ENCODE measurements at places on chromosomes 3 and 15.

DNA sequence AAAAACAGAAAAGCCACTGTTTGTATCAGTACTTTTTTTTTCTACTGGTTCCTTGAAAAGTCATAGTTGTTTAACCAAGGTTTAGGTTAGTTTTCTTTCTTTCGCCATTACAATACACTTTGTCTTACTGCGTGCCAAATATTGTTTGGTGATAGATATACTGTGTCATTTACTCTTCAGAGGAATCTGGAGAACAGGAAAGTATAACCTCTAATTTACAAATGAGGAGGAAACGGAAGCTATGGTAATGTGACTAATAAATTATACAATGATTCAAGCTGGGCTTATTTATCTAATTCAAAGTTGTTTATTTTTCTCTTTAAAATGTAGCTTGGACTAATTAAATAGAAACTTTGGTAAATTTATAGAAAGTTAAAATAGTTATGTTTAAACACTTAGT, 96.2 kb upstream of the ROBO2 start:
- no peak for DNase-seq

- no peak for DNase-seq
Measured at GRCh38 chr3:14804835-14805780, 13.7 kb upstream of the FGD5 start.

- no peak for DNase-seq
Measured at GRCh38 chr3:32822609-32823498, 5.1 kb downstream of the TRIM71 start.

- no peak for DNase-seq
Measured at GRCh38 chr3:154125378-154126030, 4.3 kb downstream of the ARHGEF26 start.

DNA sequence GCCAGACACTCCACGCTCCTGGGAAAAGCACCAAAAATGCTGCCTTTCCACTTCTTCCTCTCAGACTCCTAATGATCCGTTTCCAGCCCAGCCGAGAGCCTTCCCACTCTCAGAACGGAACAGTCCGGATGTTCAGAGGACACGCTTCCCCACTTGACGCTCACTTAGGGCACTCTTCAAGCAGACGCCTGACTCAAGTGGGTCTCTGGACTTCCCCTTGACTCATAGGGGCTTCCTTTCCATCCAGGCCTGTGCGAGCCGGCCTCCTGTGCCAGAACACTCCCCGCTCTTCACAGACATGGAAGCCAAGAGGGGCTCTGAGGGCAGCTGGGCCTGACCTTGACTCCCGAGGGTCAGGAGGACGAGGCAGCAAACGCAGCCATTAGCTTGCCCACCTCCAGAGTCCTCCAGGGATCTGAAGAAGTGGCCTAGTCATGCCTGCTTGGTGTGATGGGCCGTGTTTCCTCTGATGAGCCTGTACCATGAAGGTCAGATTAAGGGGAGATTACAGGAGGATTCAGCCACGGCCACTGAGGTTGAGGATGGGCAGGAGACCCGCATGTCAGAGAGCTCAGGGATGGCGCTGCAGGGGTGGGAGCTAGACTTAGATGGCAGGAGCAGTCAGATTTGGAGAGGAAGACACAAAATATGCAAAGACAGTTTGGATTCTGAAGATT, 114.7 kb upstream of the TLE3 start:
- no peak for DNase-seq

DNA sequence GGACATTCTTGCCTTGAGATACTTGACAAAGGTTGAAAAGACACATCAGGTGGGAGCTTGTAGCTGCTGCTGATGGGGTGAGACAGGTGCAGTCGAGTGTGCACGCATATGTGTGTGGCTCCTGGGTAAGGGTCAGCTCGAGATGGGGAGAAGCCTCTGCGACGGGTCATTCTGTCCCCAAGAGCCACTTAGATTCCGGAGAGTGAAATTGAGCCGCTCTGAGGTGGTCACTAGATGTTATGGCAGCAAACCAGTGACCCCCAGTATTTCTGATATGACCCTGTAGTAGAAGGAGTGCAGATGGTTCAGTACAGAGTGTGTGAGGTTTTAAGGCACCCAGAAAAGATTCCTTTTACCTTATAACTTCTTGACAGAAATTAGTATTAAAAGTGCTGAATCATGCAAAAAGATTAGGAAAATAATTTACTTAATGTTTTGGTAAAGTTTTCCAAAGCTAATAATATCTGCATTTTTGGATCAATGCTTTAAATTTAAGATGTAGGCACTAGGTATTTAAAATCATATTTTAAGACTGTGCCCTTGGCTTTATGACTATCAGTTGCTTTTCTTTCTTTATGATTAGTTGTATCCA, 241.9 kb upstream of the TOPAZ1 start:
- DNase-seq, result no peak

- DNase-seq, result no peak
Measured at GRCh38 chr15:77032647-77033416, 37.9 kb downstream of the PSTPIP1 start.

- no peak for DNase-seq
Measured at GRCh38 chr3:109642025-109642424, 304.7 kb upstream of the DPPA4 start.

GRCh38 chr15:29785136-29785535, 37.1 kb downstream of the TJP1 start:
- no peak for DNase-seq

DNA sequence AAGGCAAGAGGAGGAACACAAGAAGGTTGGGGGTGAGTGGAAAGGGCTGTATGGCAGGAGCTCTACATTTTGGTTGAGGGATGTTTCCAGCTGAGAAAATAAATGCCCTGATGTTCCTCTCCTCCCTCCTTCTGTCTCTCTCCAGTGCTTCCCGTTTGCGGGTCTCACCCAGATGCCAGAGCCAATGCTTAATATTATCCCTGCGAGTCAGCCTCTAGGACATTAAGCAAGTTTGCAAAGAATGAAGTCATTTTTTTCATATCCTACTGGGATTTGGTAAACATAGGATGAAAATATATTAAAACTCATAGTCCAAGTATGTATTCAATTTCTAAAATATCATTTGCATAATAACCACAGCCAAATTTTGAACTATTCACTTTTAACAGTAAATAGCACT, 295.9 kb downstream of the CADM2 start:
- no peak for DNase-seq

DNA sequence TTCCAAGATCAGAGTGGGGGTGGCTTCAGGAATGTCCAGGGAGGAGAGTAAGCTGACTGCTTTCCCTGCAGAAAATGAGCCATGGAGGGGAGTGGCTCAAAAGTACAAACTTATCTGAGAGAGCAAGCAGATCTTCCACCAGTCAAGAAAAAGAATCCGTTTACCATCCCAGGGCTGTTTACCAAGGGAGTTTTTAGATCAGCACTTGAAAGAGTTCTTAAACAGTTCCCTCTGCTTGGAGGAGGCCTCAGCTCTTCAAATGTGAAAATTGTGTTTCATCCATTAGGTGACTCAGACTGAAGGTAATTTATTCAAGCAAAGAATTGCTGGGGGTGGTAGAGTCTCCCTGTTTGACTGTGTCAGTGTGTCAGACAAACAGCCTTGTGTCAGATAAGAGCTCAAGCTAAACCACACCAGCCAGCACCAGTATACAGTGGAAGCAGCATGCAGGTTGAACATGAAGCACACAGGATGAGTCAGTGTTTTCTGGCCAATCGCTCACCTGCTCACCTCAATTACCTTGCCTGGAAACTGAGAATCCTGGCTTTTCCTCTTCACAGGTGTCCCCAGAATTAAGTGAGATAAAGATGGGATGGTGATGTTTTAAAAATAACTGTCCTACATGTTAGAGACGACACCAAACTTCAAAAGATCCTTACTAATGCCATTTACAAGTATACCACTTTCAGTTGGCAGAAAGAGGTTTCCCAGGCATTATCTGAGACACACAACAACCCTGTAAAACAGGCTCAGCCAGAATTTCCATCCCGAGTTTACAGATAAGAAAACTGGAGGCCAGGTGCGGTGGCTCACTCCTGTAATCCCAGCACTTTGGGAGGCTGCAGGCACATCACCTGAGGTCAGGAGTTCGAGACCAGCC, 21.7 kb downstream of the SH3BP5 start:
- DNase-seq, result no peak

DNA sequence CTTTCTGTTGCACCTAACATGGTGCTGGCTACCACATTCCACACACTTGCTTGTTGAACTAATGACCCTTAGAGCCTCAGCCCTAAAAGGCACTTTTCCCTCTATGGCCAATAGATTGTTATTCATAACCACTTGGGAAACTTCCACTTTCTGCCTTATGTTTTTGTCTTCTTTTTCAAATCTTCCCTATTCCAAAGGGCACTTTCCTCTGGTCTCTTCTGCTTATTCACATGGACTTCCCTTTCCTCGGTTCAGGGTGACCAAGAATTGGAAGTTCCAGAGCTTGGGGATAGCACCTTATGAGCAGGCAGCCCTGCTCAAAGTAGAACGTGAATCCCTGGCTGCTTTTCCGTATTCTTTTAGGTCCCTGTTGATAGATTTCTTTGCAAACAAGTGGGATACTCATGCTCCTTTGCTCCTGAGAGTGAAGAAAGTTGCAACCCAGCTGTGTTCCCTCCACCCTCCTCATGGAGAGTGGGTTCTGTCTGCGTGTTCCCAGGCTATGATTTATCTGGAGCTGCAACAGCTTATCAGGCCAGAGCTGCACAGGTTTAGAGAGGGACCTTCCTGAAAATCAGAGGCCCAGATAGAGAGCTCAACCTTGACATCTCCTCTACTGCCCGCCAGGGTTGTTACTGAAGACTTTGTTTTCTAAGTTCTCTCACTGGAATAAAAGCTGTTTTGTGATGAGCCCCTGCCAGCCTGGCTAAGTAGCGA, 58.8 kb upstream of the MYZAP start:
- DNase-seq, result no peak

- no peak for DNase-seq
Measured at GRCh38 chr15:25859838-25860645, 3.1 kb downstream of the ATP10A start.
